ENCODE measurements at places on chromosomes 3 and 15. TPM values are rescaled to one million over a fixed set of nuclear protein-coding genes. Genes with fewer than 3 reads are reported as not detected.
A peak's percentile ranks its signal among the peaks of the same experiment; 100 is the strongest.

DNA sequence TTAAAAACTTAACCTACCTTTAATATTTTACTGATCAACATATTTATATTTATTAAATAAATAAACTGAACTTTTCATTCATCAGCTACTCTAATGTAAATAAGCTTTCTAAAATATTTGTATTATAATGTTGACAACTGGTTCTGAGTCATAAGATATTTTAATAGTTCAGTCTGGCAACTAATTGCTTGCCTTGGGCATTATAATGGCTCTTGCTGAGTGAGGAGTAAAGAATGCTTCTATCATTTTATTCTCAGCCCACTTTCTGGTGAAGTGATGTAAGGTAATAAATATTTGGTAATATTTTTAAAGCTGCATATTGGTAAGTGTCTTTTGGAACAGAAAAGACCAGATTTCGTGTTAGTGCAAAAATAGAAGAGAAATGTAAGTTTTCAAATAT is 81.5 kb downstream of the DIPK2A start:
- H3K4me3 ChIP-seq: no peak overlapping the region
- no peaks in the 10 kb centered on the region for H3K4me1 ChIP-seq
- no peaks in the 10 kb centered on the region for H3K36me3 ChIP-seq
- H3K27ac ChIP-seq: no peak overlapping the region
- no peak for DNase-seq
- H3K27me3 ChIP-seq: no peaks in the 10 kb centered on the region

DNA sequence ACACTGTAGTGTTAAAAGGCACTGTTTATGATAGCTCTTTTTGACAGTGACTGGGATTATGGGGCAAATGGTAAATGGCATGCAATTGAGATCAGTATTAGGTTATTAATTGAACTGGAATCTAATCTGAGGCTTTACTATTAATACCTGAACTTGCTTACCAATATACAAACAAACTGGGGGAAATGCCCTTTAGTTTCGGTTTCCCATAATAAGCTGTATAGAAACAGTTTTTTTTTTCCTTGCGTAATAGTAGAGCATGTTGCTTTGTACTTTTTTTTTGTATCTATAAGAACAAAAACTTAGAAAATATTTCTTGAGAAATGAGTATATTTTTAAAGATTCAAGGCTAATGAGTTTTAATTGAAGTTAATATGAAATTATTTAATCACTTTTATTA is 95.0 kb downstream of the FNDC3B start:
- H3K36me3 ChIP-seq: peaks cover 28% of the 10 kb centered on the region
- H3K4me1 ChIP-seq: peaks cover 82% of the 10 kb centered on the region
- no peak for DNase-seq
- peak overlapping the region; percentile 76 for H3K4me3 ChIP-seq
- H3K27ac ChIP-seq: peak overlapping the region; percentile 99
- H3K27me3 ChIP-seq: no peaks in the 10 kb centered on the region

TIGIT gene
- total RNA-seq: 13.7 TPM

DNA sequence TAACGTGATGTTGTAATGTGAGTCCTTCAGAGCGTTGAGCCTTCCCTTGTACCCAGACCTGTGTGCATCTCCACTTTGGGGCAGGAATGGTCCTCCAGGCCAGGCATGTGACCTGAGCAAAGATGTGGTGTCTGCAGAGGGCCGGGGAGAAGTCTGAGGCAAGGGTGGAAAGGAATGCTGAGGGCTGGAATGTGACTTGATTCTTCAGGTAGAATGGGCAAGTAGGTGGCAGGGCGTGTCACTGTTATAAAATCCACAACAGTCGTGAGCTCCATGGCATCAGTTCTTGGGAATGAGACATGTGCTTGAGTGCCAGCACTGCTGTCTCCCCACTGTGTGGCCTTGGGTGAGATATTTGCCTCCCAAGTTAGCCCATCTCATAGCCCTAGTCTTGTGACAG is 24.0 kb upstream of the BSN start:
- H3K4me3 ChIP-seq: no peak overlapping the region
- H3K27ac ChIP-seq: peak overlapping the region; percentile 4

DNA sequence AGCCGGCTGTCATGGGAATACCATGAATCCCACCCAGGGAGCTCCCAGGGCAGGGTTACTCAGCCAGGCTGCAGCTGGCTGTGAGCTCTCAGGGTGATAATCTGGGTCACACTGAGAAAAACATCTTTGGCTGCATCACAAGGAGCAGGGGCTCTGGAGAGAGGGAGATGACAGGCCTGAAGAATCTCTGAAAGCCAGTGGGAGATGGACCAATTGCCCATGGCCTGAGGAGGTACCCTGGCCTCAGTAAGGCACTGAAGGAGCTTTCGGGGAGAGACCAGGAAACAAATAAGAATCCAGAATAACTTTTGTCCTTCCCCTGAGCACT is 28.2 kb upstream of the GOLGA6C start:
- no peaks in the 10 kb centered on the region for H3K36me3 ChIP-seq
- peaks cover 18% of the 10 kb centered on the region for H3K27me3 ChIP-seq
- H3K27ac ChIP-seq: no peak overlapping the region

Measured in natural killer cell treated with Interleukin-12 subunit alpha and Interleukin-12 subunit beta and Interleukin-15 and Interleukin-18, amount 100 ng/mL, for 72 hours (primary cell).